HEK293T (cell line): ENCODE measurements at places on chromosomes 4 and X.
A peak's percentile ranks its signal among the peaks of the same experiment; 100 is the strongest.

DNA sequence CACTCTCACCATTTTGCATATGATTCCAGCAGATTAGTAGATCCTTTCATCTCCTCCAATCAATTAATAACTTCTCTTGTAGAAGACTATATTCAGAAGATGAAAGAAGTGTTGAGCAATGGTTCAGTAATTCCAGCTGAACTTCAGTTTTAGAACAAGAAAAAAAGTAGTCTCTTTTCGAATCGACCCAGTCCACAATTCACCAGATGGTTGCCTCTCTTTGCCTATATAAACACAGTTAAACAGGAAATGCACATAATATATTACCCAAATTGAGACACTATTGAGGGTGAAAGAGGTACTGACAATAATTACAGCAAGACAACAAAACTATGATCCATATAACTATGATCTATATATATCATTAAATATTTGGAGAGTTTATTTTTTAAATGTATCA, 16.8 kb upstream of the FAM241A start:
- no peak for DNase-seq

- no peak for DNase-seq
Measured at GRCh38 chr4:11149612-11150259, 279.0 kb downstream of the HS3ST1 start.

DNA sequence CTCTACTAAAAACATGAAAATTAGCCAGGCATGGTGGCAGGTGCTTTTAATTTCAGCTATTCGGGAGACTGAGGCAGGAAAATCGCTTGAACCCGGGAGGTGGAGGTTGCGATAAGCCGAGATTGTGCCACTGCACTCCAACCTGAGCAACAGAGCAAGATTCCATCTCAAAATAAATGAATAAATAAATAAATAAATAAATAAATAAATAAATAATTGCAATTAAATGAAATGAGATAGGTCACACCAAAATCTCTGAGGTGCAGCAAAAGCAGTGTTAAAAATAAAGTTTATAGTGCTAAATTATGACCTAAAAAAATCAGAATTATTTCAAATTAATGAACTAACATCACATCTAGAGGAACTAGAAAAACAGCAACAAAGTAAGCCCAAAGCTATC, 13.6 kb upstream of the CYLC1 start:
- DNase-seq = no peak

GRCh38 chr4:78764498-78764961, 11.6 kb upstream of the BMP2K start:
- no peak for DNase-seq

GRCh38 chr4:102420563-102421398, 75.5 kb upstream of the SLC39A8 start:
- DNase-seq = no peak

DNA sequence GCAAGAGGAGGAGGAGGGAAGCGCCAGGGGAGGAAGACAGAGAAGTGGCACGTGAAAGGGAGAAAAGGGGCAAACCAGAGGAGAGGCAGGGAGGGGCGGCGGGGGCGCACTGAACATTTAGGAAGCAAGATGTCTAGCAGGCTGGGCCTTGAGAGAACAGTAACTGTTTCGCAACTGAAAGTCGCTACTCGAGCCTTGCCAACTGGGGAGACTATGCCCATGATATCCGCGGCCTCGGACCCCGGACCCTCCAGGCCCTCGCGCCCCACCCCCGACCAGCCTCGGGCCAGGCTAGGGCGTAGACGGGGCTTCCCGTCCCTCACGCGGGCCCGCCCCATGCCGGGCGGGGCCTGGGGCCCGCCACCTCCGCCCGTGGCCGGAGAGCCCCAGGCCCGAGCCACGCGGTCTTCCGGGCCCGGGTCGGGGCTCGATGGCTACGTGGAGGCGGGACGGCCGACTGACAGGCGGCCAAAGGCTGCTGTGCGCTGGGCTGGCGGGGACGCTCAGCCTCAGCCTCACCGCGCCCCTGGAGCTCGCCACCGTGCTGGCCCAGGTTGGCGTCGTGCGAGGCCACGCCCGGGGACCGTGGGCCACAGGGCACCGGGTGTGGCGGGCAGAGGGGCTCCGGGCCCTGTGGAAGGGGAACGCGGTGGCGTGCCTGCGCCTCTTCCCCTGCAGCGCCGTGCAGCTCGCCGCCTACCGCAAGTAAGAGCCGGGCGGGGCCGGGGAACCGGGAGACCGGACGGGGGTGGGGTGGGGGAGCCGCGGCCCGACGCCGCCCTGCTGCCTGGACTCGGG, at the start of gene SLC25A43:
SLC25A43 (plus strand) TSS at position 363 of the 798 bp plus-strand sequence; CDS start at position 431, 68 bp downstream.
- DNase-seq = peak; percentile 57

GRCh38 chrX:139776599-139776998, 68.6 kb upstream of the MCF2 start:
- no peak for DNase-seq

- no peak for DNase-seq
Measured at GRCh38 chrX:121356850-121357171, 309.4 kb downstream of the GLUD2 start.

GRCh38 chrX:150984169-150984824, 1.2 kb downstream of the HMGB3 start:
- DNase-seq = peak; percentile 28

GRCh38 chr4:84905646-84906045, 60.8 kb downstream of the WDFY3 start:
- DNase-seq = no peak

GRCh38 chr4:97404876-97405523, 738.3 kb downstream of the STPG2 start:
- no peak for DNase-seq

DNA sequence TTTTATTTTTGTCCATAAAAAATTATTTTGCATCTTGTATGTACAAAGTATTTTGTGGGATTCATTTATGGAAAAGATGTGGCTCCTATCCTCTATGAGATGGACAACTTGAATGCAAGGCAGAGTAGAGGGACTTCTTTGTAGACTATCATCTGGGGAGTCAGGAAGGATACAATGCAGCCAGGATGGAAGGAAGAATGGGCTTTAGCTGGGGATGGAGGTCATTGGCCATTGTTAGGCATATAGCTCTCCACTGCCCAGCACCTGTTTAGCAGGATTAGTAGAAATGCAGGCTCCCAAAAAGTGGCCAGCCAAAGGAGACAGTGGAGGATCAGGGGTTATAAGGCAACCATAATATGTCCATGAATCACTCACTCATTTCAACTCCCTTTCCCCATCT, 5.1 kb upstream of the TLL1 start:
- DNase-seq = no peak

GRCh38 chr4:173288296-173288695, 45.9 kb downstream of the HMGB2 start:
- DNase-seq = no peak

DNA sequence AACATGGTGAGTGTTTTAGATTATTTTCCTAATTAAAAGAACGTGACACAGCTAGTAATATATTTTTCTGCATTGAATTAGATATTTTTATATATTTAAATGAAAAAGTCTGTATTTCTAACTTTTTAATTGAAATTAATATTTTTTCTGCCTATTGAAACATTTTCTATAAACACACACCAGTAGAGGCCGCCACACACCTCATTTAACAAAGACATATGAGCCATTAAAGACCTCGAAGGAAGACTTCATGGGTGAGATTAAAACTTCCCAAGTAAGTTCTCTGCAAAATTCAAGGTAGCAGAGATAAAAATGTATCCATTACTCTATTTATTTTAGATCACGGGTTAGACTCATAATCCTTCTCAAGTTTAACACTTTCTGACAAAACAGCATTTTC, 8.3 kb downstream of the SLITRK2 start:
- DNase-seq = no peak

DNA sequence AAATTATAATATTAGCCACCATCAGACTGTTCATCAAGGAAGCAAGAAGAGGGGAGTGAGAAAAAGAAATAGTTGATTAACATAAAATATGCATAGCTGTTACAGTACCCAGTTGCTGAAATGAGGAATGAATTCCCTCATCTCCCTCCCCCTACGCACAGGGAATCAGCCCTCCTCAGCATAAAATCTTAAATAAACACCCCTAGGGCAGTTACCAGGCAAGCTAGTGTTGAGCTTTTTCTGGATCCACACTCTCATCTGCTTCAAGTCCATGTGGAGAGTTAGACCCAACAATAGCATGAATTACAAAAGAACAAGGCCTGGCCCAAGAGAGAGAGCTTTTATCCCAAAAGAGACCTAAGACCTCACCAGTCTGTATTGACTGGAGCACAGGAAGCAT, 19.0 kb upstream of the SYTL4 start:
- DNase-seq = no peak

GRCh38 chrX:12973561-12974304, 1.2 kb upstream of the TMSB4X start:
- DNase-seq = no peak

GRCh38 chrX:47808904-47809788, 27.6 kb upstream of the ZNF81 start:
- no peak for DNase-seq

GRCh38 chr4:157072002-157072401, 3.9 kb upstream of the GLRB start:
- no peak for DNase-seq

- DNase-seq = no peak
Measured at GRCh38 chrX:20477219-20477618, 210.5 kb upstream of the RPS6KA3 start.

- no peak for DNase-seq
Measured at GRCh38 chr4:35824231-35824630, 420.1 kb downstream of the ARAP2 start.

GRCh38 chrX:32269866-32270265, 941.5 kb downstream of the DMD start:
- DNase-seq = no peak

DNA sequence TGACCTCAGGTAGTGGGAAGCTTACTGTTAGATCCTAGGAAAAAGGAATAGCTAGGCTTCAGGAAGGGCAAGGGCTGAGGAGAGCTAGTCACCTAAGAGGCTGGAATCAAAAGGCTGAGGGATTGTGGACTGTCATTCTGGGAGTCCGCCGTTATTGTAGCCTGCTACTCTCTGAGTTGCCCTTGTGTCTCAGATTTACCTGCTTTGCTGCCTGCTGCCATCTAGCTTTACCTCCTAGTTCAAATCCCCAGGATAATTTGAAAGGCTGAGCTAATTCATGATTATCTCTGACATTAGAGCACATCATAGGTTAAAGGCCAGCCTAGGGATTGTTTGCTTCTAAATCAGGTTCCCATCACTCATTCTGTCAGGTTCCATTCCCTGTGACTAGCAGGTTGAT, 120.2 kb downstream of the FHIP1A start:
- no peak for DNase-seq

DNA sequence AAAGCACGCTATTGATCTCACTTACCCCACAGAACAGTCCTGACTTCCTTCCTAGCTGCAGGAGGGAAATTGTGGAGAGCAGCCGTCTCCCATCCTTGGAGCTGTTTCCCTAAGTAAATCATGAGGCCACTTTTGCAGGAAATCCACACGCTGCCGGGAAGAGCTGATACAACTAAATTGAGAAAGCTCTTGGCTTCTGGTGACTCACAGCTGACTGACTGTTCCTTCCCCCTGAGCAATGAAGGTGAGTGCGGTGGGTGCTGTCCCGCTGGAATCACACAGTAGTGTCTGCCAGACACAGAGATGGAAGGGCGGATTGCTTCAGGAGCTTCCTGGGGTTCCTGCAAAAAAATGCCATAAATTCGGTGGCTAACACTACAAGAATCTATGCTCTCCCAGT, 268.9 kb downstream of the ASMT start:
- no peak for DNase-seq

DNA sequence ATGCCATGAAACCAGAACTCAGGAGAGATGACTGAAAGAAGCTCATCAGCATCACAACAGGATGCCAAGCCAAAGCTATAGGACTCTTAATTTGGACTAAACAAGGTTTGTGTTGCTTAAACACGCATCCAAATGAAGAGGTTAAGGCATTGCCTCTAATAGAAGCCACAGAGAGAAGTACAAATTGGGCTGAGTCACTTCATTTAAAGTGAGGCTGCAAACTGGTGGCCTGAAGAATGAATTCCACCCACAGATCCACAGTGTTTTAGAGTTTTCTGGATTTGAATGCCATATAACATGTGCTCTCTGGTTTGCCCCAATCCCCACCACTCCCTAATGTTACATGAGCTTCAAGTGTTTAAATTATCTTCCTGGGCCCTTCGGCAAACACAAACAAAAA, 103.5 kb downstream of the FIP1L1 start:
- DNase-seq = no peak

DNA sequence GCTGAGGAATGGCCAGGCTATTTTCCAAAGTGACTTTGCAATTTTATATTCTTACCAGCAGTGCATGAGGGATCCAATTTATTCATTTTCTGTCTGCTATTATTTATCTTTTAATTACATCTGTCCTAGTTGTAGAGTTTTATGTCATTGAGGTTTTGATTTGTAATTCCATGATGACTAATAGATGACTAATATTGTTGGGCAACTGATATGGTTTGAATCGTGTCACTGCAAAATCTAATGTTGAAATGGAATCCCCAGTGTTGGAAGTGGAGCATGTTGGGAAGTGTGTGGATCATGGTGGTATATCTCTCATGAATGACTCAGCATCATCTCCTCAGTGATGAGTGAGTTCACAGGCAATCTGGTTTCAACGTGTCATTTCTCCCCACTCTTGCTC, 201.5 kb downstream of the TBX22 start:
- no peak for DNase-seq

DNA sequence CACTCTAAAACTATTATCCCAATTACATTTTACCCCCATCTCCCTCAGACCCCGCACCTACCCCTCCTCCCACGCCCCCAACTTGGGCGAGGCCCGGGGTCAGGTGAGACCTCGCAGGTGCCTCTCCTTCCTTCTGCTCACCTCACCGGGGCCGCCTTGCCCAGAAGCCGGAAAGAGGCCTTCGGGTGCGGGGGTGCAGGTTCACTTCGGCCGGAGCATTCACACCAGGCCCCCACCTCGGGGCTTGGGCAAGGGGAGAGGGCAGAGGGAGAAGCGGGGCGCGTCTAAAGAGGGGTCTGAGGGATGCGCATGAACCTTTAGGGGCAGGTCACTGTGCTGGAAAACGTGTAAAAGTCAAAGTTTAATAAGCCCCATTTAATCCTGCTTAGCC, 427 bp downstream of the ZNF182 start:
- DNase-seq = no peak

- DNase-seq = peak; percentile 27
Measured at GRCh38 chr4:77818602-77819403, at the start of gene CNOT6L. Gene CNOT6L, minus strand, starts transcription at chr4:77819368. Its CDS starts 60 bp downstream, at chr4:77819308.

DNA sequence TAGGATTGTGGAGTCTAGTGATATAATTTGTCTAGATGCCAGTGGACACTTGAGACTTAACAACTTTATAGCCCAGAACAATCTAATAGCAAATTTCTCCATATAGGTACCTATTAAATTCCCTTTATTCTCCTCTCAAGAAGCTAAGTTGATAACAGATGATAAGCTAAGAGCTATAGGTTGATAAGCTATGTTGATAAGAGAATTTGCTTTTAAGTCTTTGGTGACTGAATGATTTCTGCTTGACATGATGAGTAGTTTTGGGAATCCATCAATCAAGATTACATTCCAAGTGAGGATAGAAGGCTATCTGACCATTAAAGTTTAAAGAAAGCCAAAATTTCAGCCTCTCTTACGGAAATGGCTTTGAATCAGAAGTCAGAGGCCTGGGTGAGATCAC, 131.6 kb downstream of the EMCN start:
- no peak for DNase-seq

DNA sequence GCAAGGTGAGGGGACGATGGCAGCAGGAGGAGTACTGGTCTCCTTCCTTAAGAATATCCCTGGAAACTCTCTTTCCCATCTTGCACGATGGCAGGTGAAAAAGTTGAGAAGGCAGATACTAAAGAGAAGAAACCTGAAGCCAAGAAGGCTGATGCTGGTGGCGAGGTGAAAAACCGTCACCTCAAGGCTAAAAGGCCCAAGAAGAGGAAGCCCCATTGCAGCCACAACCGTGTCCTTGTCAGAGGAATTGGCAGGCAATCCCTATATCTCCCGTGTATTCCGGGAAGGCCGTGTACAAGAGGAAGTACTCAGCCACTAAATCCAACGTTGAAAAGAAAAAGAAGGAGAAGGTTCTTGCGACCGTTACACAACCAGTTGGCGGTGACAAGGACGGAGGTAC, 40.0 kb downstream of the CRLF2 start:
- DNase-seq = no peak
